Right renal cortex interstitium (tissue), 3 donors: ENCODE measurements at places on chromosomes 4 and X. TPM values are rescaled to one million over a fixed set of nuclear protein-coding genes. Genes with fewer than 3 reads are reported as not detected.

DNA sequence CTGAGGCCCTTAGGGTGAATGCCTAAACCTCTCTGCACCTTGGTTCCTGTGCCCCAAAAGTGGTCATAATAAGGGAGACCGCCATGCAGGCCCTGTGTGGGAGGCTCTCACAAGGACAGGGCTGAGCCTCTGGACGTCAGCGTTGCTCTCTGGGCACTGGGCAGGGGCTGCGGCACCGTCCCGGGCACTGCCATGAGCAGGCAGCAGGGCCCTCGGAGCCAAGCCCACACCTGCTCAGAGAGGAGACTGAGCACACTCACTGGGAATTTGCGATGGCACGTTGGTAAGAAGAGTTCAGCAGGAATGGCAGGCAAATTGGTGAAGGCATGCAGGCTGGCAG, 123.4 kb downstream of the HMX1 start:
- DNase-seq = no peak

DNA sequence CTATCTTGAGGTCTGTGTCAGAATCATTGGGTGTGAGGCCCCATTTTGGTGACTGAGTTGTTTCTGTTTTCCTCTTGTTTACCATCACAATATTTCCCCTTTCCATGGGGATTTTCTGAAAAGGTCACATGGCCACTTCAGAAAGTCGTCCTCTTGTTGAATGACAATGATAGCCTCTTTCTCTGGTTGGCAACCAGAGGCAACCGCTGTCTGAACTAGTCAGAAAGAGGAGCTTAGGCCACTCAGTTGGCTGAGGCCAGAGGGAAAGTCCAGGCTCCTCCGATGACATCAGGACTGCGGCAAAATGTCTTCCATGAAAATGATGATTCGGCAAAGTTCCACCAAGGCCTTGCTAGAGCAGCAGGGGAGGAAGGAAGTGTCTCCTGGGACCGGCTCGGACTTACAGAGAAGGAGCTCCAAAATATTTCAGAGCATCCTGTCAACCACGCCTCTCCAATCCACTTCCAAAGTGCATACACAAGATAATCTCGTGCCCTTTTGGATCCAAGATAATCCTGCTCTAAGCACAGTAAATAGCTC, 19.1 kb upstream of the RBM47 start:
- no peak for DNase-seq

Gene GAGE2A
- polyA plus RNA-seq = not detected

Gene UBL4A
- polyA plus RNA-seq = 28.1 TPM

DNA sequence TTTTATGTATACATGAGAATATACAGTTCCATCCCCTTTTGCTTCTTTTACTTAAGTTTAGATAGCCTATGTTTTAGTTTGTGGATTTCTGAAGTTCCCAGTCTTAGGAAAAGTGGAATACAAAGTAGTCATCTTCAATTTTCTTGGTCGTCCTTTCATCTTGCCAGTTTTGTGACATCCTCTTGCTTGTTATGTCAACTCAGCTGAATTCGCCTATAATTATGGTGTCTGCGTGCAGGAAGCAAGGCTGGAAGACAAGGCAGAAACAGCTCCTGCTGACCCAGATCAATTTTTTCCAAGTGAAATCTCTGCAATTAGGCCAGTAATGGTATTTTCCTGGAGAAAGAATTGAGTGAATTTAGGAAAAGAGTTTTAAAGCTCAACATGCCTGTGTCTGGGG, 28.1 kb upstream of the NYX start:
- no peak for DNase-seq
